ENCODE measurements at places on chromosomes 2 and 18.

GRCh38 chr18:53780666-53781065 is 443.8 kb downstream of the MBD2 start:
- DNase-seq, result no peak

DNA sequence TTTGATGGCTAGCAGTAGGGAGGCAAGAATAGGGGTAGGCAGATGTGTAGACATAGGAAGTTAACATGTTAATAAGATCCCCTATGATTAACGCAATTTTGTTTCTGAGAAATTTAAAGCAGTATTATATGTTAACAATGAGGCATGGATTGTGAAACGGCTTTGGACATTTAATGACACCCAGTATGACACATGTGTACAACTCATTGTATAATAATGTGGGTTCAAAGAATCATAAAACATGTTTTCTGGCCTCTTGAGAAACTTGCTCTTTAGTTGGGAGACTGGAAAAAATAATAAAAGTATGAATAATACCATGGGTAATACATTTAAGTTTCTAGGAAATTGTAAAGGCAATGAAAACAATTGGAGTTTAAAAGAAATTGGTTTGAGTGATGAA is 332.1 kb upstream of the CDH20 start:
- DNase-seq, result no peak

DNA sequence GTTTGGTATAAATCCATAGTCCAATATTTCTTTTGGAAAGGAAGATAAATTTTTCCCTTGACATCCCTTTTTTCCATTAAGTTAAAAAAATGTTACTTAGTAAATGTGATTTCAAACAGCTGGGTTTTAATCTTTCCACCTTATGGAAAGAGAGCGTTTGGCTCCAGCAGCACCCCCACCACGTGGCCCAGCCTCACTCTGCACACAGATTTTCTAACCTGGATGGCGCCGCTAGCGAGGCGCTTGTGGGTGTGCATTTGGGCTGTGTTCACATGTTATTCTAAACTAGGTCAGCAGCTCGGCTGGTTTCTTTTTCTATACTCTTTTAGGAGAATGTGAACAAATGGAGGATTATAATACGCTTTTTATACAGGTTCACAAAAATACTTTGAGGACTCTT is 218.0 kb downstream of the LDLRAD4 start:
- DNase-seq, result peak; percentile 62

GRCh38 chr2:106117347-106117746 is 76.8 kb downstream of the UXS1 start:
- DNase-seq, result no peak

- DNase-seq, result no peak
These were observed 58.1 kb downstream of the FAM178B start for GRCh38 chr2:96928277-96928781.

- DNase-seq, result peak; percentile 33
These were observed 201.4 kb downstream of the SOCS6 start for GRCh38 chr18:70489986-70490933.

Data from T-cell (primary cell).